ENCODE measurements at places on chromosomes 3 and 15. TPM values are rescaled to one million over a fixed set of nuclear protein-coding genes. Genes with fewer than 3 reads are reported as not detected.

CFAP92 gene
- 0.48 TPM for total RNA-seq

TNNC1 gene
- total RNA-seq, result 7.6 TPM

ABI3BP gene
- not detected for total RNA-seq

CDCP1 gene
- 0.59 TPM for total RNA-seq

APOD gene
- total RNA-seq, result not detected

SLC51B gene
- not detected for total RNA-seq

DNASE1L3 gene
- not detected for total RNA-seq

GRCh38 chr3:153219146-153219545, 57.1 kb downstream of the RAP2B start:
- no peak for DNase-seq

DNA sequence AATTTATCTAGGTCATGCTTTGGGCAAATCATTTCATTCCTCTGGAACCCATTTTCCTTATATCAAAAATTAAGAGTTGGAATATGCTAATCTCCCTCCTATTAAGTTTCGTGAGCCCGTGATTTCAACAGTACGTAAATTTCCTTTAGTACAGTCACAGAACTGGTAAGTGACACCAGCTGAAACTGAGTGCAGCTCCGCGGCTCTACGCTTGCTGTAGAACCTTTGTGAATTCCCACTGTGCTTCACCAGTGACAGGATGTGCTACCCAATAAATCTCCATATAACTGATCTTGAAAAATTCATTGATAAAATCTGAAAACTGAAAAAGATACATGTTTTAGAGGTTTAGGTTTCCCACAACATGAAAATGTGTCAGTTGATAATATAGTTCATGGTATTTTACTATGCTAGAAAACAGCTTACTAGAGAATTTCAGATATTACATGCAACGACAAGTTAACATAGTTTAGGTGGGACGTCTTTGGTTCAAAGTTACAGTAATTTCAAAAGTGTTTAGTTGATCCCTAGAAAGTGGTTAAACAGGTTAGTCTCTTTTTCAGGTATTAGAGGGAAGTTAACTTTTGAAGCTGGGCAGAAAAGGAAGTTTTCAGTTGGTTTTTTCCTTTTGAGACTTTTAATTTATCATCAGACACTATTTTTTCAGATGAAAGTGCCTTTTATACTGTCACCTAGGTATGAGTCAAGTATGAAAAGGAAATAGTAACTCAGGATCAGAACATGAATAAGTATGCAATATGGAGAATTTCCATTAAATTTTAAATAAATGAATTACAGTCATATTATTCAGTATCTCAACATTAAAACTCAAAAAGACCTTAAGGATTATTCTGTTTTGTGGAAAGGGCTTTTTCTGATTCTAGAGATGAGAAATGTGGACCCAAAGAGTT, 57.0 kb downstream of the PPARG start:
- no peak for DNase-seq

- no peak for DNase-seq
Measured at GRCh38 chr15:81264072-81264857, 59.7 kb downstream of the STARD5 start.

- DNase-seq, result no peak
Measured at GRCh38 chr3:57130571-57131209, 34.5 kb downstream of the IL17RD start.

DNA sequence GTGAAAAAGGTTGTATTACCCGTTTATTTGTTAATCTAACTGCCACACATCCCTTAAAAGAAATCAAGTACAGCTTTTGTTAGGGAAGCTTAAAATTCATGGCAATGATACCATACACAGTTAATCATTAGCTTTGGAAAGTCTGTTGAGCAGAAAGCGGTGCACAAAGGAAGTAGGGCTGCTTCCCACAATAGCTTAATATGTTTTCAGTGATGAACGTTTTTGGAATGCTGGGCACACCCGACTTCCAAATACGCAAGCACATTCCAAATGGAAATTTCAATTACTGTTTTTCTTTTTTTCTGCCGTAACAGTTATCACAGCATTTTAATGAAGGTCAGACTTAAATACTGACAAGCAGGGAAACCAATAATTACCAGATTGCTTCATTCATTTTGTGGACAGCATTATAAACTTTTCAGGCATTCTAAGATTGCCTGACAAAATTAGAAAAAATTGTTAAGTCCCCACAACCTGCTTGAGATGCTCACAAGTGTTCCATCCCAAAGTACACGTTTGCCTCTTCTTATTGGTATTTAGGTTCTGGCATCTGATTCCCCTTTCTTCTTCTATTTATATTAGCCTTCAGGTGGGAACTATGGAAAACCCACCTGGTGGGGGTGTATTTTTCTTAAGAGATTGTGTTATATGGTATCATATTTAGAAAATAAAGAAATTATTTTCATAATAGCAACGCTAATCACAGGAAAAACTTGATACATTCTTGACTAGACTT, 1.1 kb upstream of the ECT2 start:
- no peak for DNase-seq

DNA sequence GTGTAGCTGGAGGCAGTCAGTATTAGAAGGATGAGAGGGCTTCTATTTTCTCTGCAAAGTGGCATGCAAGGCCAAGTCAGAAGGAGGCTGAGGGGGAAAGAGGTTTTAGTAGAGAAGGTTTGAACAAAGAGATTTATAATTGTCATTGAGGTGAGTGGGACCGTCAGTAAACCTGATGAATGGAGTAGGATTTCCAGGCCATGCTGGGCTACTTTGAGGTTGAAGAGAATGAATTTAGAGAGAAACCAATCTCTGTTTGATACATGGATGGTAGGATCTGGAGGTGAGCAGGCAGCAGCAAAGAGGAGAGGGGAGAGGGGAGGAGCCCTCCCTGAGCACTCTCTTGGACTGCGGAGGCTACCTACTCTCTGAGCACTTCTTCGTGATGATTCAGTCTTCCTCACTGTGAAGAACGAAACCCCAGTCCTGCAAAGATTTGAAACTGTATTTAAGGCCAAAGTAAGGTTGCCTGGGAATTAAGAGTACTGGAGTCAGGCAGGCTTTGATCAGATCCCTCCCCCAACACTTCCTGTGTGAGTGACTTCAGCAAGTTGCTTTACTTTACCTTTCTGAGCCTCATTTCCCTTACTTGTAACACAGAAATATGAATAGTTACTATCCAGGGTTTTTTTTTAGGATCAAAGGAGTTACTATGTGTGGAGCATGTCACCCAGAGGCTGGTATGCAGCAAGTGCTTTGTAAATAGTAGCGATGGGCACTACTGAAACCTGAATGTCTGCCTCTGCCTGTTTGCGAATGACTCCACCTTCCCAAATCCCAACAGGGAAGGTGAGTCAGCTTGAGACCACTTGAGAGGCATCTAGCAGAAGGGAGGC, 75.8 kb downstream of the RPL39L start:
- DNase-seq, result peak; percentile 56

GRCh38 chr3:115975353-115975752, 352.0 kb downstream of the GAP43 start:
- DNase-seq, result no peak

DNA sequence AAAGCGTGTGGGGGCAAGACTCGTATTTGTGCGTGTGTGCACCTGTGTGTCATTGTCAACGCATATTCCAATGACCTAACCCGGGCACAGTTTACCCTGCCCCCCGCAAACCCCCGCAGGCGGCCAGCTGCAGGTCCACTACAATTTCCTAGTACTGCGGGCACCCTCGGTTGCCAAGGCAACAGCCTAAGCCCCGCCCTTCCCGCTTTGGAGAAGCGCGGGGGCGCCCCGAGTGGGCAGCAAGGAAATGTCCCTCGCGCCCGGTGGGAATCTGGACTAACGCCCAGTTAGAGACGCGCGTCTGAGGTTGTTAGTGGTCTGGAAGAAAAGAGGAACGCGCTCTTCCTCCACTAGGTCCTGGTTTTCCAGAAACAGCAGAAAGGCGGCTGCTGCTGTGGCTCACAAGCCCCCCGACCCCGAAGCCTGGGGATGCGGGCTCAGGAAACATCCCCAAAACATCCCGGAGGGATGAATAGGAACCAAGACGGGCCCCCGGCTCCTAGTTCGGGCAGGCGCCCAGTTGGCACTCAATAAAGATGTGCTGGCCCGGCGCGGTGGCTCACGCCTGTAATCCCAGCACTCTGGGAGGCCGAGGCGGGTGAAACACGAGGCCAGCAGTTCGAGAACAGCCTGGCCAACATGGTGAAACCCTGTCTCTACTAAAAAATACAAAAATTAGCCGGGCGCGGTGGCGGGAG, 1.1 kb downstream of the ABHD14A start:
- DNase-seq, result peak; percentile 29

- DNase-seq, result no peak
Measured at GRCh38 chr15:23869396-23869795, 182.3 kb upstream of the NDN start.

- DNase-seq, result no peak
Measured at GRCh38 chr3:9130345-9131305, 118.8 kb downstream of the SRGAP3 start.

- DNase-seq, result no peak
Measured at GRCh38 chr3:23271876-23272741, 69.0 kb downstream of the UBE2E2 start.

DNA sequence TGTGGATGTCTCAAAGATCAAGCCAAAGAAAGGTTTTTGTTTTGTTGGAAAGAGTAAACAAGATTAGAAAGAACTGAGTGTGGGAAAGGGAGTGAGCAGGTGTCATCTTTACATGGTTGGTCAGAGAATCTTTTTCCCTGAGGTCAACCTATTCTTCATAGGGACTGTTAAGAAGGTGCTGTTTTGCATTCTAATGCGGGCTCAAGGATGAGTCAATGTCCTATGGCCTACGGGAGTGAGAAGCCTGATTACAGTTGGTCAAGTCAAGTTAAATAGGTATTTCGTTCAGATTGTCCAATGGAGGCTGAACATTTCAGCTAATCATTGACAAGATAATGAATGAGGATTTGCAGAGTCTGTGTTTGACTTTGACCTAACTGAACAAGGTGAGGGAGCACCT, 491.2 kb upstream of the PDZRN3 start:
- no peak for DNase-seq

- DNase-seq, result no peak
Measured at GRCh38 chr3:5874931-5875341, 687.4 kb downstream of the EDEM1 start.

DNA sequence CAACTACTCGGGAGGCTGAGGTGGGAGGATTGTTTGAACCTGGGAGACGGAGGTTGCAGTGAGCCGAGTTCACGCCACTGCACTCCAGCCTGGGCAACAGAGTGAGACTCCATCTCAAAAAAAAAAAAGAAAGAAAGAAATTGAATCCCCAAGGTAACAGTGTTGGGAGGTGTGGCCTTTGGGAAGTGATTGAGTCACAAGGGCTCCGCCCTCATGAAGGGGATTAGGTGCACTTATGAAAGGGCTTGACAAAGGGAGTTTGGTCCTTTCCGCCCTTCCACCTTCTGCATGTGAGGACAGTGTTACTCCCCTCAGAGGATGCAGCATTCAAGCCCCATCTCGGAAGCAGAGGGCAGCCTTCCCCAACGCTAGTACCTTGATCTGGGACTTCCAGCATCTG, 21.3 kb downstream of the POC1A start:
- no peak for DNase-seq
